ENCODE measurements at places on chromosomes 1 and 21. TPM values are rescaled to one million over a fixed set of nuclear protein-coding genes. Genes with fewer than 3 reads are reported as not detected.

Gene SPATA45
- total RNA-seq, result not detected

Gene MTARC2
- total RNA-seq, result not detected

Gene TMEM222
- total RNA-seq, result 25.2 TPM

Gene TFF2
- not detected for total RNA-seq

DNA sequence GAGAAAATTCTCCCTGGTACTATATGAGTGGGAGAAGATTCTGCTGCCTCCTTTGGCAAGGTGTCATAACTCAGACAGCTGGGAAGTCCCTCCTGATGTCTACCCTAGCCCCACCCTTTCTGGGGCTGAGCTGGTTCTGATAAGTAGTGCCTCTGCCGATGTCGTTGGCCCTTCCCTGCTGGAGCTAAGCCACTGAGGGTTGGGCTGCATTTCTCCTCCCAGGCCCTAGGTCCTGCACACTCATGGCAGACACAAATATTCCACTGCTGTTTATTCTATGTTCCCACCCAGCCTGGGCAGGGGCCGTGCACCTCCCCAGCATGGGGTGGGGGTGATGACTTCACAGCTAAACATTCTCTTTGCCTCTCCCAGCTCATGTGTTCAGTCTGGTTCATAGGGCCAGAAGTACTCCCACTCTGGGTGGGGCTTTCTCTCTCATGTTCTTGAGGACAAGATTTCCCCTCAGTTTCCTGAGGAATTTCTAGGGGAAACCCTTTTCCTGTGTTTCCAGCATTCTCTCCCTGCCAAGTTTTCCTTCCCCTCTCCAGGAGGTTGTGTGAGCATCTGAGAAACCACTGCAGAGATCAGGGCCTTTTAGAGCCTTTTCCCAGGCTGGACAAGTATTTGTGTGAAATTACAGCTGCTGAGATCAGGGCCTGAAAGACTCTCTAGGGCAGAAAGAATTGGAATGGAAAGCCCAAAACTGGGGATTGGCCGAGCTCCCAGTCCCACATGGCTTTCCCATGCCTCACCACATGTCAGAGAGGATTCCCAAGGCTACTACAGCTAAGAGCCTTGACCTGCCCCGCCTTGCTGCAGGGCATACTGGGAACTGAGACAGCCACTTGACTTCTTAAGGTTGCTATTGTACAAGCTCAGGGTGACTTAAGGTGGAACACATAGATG, 66.2 kb downstream of the ATP2B4 start:
- no peak for DNase-seq

- DNase-seq, result no peak
These were observed 22.6 kb upstream of the RAB3GAP2 start for GRCh38 chr1:220294846-220295301.

GRCh38 chr1:108560874-108561459, 1.1 kb downstream of the EEIG2 start:
- DNase-seq, result peak; percentile 21

- no peak for DNase-seq
These were observed 16.6 kb downstream of the HIVEP3 start for GRCh38 chr1:41902159-41902577.

- no peak for DNase-seq
These were observed 5.2 kb downstream of the KCNJ10 start for GRCh38 chr1:160064746-160065145.

DNA sequence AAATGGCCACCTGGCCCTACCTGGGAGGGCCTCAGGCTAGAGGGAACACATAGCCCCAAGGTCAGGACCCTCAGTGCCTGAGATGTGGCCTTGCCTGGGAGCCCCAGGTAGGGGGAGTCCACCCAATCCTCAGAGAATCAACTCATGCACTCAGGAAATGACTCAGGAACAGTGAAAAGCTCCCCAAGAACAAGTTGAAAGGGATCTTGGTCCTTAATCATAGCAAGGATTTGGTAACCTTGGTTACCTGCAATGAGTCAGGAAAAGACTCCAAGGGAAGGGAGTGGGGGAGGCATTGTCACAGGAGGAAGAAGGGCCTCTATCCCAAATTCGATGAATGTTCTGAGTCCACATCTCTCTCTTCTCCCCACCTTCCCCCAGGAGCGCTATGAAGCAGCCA, 17.0 kb downstream of the MAP7D1 start:
- DNase-seq, result no peak

GRCh38 chr1:219066631-219067349, 106.9 kb upstream of the LYPLAL1 start:
- DNase-seq, result no peak

GRCh38 chr1:9846611-9847171, 22.9 kb upstream of the CLSTN1 start:
- no peak for DNase-seq

DNA sequence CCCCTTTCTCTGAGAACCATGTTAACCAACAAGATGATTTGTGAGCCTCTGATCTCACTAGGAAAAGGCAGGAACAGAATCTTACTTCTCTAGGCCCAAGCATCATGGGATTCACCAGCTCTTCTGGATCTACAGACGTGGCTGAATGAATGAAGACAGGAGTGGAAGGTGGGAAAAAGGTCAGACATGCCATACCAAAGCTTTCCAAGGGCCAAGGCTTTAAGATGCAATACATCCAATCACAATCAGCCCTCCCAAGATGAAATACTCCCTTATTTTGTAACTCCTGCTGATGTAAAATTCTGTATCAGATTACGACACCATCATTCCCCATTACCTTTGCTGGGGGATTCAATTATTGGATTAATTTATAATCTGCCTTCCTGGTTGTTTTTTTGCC, 80.9 kb downstream of the SSBP3 start:
- no peak for DNase-seq

DNA sequence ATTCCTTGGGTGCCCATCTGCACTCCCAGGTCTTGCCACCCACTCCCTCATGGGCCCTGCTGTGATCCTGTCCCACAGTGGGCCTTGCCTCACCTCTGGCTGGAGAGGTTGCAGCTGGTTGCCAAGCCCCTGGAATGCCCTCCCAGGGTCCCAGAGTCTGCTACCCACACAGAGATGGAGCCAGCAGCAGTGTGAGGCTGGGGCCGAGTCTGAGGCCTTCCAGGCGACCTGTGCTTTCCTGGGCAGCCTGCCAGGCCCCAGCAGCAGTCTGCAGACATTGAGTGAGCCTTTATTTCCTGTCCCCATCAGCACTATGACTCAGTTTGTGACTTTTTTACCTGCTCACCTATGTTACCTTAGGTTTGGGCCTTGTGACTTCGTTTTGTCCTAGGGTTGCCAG, 25.0 kb upstream of the TSPAN2 start:
- DNase-seq, result no peak
